ENCODE measurements at places on chromosomes 2 and 18.

DNA sequence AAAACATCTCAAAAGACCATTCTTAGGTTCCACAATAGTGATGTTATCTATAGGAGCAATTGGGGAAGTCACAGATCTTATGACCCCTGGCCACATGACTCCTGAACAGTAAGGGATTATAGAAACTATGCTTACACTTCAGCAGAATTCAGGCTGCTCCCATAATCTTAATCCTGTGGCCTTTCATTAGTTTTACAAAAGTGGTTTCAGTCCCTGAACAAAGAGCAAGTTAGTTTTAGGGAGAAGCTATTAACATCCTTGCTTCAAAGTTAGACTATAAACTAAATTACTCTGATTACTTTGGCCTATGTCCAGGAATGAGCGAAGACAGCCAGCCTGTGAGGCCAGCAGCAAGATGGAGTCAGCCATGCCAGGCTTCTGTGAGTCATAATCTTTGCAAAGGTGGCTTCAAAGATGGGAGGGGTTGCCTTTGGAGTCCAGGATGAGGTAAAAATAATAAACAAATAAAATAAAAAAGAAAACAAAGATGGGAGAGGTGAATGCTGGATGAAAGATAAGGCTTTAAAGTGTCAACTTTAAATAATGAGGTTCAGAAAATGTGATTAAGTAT is 168.7 kb upstream of the NDUFV2 start:
- DNase-seq: no peak

GRCh38 chr2:67208887-67209500 is 188.1 kb upstream of the ETAA1 start:
- no peak for DNase-seq

GRCh38 chr18:26185267-26185666 is 41.0 kb upstream of the TAF4B start:
- no peak for DNase-seq

DNA sequence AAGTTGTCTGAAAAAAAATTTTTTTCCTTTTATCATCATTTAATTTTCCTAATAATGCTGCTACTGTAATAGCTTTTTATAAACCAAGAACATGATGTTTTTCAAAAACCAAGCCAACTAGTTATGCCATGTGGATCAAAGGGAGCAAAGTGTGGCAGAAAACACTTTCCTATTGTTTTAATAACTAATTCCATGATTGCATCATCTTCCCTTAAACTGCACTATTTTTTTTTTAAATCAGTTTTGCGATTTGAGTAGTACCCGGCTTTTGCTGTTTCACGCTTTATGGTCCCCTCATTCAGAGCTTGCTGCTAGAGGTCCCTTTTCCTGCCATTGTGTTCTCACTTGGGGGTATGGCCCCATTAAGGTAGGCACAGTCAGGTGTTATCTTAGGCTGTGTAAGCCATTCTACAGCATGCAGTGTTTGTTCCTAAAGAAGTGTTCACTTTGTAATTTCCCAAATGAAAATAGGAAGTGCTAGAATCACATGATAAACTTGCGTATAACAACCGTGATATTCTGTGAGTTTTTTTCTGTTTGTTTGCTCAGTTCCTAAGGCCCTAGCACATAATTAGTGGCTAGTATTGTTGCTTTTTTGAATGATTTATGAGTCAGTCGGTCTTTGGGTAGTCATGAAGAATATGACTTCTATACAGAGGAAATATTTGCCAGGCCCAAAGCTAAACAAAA is 225.8 kb downstream of the PTGR3 start:
- DNase-seq: no peak
